ENCODE measurements at places on chromosomes 7 and 10.
A peak's percentile ranks its signal among the peaks of the same experiment; 100 is the strongest.

DNA sequence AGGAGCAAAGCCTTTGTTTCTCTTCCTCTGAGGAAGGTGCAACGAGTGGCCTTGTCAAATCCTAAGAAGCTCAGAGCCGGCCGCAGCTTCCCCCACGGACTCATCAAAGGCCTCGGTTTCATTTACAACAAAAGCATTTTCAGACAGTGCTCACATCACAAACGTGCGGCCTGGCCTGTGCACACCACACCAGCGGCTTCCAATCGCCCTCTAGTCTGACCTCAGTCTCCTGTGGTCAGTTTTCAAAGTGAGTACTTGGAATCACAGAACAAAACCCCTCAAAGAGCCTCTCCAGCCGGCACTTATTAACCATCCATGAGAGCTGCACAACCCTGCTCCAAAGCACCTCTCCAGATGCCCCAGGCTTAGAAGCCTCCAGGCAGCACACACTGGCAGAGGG lies 3.3 kb downstream of the RADIL start:
- DNase-seq: no peak

DNA sequence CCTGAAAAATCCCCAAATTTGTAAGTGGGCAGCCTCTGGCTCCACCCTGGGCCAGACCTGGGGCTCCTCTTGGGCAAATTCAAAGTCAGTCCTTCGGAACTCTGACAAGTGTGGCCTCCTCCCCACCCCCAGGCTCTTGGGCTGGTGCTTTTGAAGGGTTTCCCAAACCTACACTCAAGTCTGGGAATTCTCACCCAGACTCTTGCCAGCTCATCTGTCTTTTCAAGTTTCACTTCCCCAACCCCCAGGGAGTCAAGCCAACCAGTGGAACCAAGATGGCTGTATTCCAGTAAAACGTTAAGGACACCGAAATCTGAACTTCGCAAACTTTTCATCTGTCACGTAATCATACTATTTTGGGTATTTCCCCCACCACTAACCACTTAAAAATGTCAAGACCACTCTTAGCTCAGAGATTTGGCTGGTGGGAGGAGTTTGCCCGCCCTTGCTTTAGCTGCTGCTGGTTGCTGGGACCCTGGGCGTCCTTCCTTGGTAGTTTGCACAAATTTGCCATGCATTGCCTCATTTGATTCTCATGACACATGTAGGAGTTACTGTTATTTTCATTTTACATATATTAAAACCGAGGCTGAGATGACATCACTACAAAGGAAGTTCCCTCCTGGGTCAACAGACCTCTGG lies 1.7 kb upstream of the MYO1G start:
- DNase-seq: peak; percentile 78

DNA sequence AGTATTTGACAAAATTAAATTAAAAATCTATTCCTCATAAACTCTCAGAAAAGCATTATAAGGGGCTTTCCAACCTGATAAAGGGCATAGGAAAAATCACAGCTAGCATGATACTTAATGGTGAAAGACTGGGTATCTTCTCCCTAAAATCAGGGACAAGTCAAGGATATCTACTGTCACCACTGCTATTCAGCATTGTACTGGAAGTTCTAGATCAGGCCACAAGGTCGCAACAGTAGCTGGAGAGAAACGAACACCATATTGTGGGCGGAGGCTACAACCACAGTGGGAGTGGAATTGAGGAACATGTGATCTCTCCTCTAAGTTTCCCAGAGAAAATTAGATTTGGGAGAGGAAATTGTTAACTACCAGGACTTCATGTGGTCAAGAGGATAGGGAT lies 70.0 kb upstream of the NAMPT start:
- no peak for DNase-seq

DNA sequence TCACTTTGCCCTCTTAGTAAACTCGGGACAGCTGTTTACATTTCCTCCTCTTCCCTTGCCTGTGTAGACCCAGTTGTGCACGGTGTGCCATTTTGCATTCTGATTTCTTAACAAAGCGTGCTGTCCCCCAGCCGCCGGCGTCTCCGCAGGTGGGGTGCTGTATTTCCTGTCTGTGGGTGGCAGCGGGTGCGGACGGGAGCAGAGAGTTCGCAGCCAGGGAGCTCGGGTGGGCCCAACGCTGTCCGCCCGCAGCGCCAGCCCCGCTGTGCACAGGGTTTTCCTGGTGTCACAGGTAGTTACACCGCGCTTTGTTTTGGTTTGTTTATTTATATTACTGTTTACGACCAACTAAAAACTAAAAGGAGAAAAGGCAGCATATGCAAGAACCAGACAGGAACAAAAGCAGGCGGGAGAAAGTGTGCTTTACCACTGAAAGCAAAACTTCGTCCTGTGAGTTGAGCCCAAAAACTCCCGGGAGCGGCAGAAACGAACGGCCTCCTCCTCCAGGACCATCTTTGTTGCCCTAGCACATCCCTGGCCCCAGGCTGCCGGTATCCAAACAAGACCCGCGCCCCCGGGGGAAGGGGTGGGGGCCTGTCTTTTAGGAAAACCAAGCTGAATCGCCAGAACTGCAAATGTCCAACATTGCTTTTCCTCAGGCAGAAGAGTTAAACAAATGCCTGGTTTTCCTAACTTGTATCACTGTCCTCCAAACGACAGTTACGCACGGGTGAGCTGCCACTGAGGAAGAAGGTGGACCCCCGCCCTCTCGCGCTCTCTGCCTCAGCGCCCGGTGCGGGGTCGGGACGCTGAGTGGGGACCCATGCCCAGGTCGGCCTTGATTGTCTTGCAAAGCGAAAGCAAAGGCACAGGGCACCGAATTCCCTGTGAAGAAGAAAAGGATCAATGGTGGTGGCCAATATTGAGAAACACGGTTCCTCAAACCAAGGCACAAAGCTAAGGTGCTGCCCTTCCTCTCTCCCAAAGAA lies 45.9 kb upstream of the DRGX start:
- no peak for DNase-seq

DNA sequence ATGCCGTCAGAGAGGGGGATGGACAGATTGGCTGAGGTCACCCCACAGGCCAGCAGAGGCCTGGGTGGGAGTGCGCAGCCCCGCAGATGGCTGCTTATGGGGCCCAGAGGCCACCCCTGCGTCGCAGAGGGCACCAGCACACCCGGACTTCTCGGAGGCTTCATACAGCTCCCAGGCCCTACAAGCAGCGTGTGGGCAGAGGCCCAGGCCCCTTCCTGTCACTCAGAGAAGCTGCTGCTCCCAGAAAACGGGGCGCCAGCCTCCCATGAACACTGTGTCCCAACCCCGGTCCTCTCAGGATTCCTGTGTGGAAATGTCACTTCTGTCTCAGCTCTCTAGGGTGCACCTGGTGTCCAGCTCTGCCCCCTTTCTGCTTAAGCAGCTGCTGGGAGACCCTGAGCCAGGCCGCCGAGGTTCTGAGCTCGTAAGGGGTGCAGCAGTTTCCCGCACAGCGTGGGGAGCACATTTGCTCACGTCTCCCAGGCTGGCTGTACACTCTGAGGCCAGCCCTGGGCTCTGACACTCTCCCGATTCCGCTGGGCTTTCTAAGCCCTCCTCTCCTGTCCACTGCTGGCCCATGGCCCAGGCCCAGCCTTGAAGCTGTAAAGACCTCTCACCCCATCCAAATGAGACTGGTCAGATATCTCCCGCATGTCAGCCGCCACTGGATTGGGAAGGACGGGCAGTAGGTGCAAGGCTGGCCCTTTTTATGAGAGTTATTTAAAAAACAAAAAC lies 6.8 kb downstream of the GPR146 start:
- no peak for DNase-seq

DNA sequence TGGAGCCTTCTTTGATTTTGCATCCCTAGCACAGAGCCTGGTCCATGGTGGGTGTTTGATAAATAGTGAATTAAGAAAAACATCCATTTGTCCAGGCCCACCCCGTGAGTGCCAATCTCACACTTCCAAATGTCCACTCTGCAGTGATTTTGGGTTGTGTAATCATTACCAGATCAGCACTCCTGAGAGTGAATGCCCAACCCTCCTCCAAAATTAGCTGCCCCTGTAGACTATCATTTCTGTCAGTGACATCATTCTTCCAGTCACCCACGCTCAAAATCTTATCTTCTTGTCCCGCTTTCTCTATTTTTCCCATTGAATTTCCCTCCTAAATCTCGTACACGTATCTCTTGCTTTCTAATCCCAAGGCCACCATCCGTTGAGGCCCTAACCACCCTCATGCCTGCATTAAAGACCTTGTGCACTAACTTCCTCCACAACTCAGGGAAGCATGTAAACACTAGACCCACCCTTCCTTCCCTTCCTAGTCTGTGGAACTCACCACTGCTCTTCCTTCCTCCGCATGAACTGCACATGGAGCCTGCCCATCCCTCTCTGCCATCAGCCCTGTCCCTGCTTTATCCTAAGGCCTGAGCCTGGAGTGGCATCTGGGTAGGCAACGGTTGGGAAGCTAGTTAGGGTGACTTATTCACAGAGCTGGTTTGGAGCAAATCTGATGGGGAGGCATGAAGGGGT lies 32.8 kb downstream of the PIK3AP1 start:
- no peak for DNase-seq

- DNase-seq: no peak
Observed at GRCh38 chr10:71241830-71242621, 29.7 kb downstream of the UNC5B start.

GRCh38 chr10:69097729-69098128 lies 9.8 kb downstream of the SRGN start:
- no peak for DNase-seq

DNA sequence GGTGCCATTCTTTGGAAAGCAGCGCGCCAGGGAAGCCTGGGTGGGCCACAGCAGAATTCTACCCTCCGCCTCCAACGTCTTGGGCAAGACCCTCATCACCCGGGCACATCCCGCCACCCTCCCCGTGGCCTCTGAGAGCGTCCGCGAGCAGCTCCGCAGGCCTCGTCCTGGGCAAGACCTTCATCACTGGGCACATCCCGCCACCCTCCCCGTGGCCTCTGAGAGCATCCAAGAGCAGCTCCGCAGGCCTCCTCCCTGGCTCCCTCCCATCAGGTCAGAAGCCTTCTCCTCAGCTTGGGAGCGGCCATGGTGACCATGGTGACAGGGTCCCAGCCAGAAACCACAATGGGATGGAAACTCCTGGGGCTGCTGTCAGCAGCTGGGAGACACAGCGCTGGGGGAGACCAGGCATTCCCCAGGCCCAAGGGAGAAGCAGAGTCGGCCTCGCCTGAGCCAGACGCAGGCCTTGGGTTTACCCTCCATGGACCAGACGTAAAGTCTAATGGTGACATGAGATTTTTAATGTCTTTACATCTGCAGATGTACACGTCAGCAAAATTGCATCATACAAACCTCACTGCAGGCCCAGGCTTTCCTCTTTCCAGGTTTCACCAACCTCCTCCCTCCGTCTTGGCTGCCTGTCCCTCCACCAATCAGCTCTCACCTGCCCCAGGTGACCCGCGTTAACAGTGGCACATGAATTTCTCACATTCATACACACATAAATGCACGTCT lies 55.1 kb upstream of the PPP2R2D start:
- no peak for DNase-seq

- DNase-seq: no peak
Observed at GRCh38 chr10:102648889-102649796, 4.9 kb downstream of the TRIM8 start.

- DNase-seq: no peak
Observed at GRCh38 chr10:44183667-44184632, 200.9 kb downstream of the CXCL12 start.

GRCh38 chr10:132810807-132811700 lies 25.1 kb upstream of the NKX6-2 start:
- no peak for DNase-seq

DNA sequence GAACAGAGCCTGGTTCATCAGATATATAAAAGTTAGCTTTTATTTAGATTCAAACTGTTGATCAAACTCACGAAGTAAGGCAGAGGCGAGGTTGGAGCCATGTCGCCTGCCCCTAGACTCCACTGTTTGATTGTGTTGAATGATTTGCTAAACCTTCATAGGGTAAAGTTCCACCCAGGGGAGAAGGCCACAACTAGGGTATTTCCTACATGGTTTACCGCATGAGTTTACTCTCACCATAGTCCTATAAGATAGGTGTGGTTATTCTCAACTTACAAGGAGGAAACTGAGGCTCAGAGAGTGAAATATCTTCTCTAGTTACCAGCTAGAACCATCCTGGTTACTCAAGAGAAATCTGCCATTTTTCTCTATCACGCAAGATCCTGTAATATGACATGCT lies 31.8 kb downstream of the ARHGAP22 start:
- no peak for DNase-seq

DNA sequence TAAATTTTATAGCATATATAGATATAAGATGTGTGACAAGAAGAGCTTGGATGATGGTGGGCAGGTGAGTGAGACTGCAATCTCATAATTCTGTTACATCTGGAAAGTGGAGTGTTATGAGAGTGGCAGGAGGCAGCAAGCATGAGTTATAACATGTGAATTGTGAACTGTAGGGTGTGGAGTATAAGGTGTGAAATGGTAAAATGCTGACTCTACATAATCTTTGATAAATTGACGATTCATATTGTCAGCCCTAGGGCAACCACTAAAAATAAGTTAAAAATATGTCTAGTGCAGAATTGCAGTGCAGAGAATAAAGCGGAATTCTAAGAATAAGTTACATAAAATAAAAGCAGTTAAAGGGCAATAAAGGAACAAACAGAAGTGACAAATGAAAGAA lies 74.8 kb upstream of the AKR1E2 start:
- no peak for DNase-seq

- DNase-seq: no peak
Observed at GRCh38 chr10:28400176-28400575, 97.3 kb upstream of the MPP7 start.

DNA sequence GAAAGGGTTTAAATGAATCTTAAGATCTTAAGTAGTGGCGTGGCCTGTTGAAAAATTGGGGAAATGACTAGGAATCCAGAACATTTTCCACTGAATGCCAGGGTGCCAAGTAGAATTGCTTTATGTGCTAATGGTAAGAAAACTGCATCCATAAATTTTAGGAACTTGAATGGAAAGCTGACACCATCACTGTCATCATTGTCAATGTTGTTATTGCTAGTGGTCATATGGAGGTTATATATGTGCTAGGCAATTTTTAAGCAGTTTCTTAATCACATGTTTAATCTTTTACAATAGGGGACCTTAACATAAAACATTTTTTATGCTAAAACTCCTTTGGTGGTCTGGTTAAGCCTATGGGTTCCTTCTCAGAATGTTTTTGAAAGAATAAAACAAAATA lies 13.1 kb downstream of the MARCHF5 start:
- DNase-seq: no peak

Data from activated T-cell treated with anti-CD3 and anti-CD28 coated beads for 48 hours (primary cell).